ENCODE measurements at places on chromosomes 7 and 10. TPM values are rescaled to one million over a fixed set of nuclear protein-coding genes. Genes with fewer than 3 reads are reported as not detected.
A peak's percentile ranks its signal among the peaks of the same experiment; 100 is the strongest.

UFSP1 gene
- 16.0 TPM for total RNA-seq

NPSR1 gene
- total RNA-seq, result not detected

ZNF853 gene
- total RNA-seq, result 32.2 TPM

NUP42 gene
- total RNA-seq, result 27.3 TPM

ITPRID1 gene
- not detected for total RNA-seq

ABHD11 gene
- 48.9 TPM for total RNA-seq

BAMBI gene
- total RNA-seq, result 1,010 TPM

ENKUR gene
- not detected for total RNA-seq

DNA sequence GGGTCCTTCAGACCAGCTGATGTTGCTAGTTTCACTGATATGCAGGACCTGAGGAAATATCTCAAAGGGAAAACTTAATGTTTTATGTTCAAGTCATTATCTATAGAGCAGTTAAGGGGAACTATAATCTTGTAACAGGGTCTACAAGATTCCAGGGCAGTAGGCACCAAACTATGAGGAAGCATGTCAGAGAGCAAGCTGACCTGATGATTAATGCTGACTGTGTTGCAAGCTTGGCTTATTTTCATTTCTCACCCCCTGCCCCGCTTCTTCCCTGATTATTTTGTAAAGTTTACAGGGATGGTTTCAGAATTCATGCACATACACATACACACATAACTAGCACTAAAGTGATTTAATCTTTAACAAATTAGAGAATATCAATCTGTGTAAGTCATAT is 84.3 kb upstream of the CACNA2D1 start:
- DNase-seq, result no peak

GRCh38 chr7:77200542-77200941 is 923 bp upstream of the FGL2 start:
- DNase-seq, result no peak

GRCh38 chr7:99392659-99393354 is 15.6 kb downstream of the PDAP1 start:
- peak; percentile 71 for DNase-seq

DNA sequence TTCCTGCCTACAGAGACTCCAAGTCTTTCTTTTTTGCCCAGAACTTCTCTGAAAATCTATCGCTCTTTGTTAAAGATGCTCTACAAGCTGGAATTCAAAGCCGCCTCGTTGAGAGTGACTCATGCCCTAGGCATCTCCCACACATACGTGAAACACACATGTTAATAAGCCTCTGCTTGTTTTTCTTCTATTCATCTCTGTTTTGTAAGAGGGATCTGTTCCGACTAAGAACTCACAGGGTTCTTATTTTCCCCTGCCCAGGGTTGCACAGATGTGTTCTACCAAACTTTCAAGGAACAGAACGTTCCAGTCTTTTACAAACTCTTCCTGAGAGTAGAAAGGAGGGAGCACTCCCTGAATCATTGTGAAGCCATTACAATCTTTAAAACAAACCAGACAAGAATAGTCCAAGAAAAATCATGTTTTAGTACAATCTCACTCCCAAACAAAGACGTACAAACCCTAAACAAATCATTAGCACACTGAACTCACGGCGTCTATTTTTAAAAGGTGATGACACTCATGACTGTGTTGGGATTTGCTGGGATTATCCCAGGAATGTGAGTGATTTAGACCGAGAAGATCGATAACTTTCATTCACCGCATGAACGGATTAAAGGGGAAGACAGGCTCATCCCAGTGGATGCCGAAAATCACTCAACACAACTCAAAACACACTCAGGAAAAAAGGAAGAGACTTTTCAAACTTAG is 55.3 kb upstream of the INPP5A start:
- DNase-seq, result peak; percentile 87

- DNase-seq, result no peak
Measured at GRCh38 chr10:6254201-6254600, 51.5 kb downstream of the PFKFB3 start.

DNA sequence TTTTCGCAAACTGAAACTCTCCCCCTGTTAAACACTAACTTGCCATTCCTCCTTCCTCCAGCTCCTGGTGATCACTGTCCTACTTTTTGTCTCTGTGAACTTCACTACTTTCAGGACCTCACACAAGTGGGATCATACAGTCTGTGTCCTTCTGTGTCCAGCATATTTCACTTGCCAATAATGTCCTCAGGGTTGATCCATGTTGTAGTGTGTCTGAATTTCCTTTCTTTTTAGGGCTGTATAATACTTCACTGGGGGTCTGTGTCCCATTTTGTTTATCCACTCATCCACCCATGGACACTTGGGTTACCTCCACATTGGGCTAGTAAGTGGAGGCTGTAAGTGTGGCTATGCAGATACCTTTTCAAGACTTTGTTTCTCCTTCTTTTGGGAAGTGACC is 42.7 kb upstream of the GJD4 start:
- no peak for DNase-seq

DNA sequence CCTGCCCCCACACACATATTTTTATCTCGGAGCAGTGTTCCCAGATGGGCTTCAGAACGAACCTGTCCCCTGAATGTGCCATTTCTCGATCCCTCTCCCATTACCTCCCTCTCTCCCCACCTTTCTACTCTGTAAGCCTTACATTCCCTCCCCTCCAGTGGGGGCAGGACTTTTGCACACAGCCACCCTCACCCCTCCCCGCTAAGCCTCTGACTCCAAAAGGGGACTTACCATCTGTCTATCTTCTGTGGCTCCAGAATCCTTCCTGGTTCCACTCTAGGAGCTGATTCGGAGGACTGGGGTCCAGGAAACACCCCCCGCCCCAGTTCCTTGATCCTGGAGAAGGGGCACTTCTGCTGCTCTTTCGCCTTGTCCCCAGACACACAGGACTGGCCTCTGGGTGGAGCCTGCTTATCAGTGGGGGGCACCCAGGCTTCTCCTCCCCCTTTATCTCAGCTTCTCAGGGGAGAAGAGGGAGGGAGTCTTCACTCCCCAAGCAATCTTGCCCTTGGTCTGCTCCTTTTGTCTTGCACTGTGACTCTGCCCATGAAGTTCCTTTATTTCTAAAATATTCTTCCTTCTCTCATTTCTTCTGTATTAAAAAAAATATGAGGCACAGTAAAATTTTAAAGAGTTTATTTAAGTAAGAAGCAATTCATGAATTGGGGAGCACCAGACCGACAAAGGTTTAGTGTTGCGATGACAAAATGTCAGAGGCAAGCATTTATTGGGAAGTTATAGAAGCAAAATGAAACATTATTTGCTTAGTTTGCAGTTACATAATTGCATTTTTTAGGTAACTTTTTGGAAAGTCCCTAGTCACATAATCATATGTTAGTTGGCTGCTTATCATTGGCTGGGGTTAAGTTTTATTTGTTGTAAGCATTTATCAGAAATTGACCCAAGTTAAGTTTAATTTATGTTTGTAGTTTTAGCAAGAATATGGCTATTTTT is at the start of gene KEL:
KEL (minus strand) TSS at position 391 of the 954 bp plus-strand sequence; CDS start at position 234, 157 bp downstream.
- DNase-seq, result no peak

- DNase-seq, result no peak
Measured at GRCh38 chr7:112160130-112160770, 45.9 kb downstream of the DOCK4 start.

DNA sequence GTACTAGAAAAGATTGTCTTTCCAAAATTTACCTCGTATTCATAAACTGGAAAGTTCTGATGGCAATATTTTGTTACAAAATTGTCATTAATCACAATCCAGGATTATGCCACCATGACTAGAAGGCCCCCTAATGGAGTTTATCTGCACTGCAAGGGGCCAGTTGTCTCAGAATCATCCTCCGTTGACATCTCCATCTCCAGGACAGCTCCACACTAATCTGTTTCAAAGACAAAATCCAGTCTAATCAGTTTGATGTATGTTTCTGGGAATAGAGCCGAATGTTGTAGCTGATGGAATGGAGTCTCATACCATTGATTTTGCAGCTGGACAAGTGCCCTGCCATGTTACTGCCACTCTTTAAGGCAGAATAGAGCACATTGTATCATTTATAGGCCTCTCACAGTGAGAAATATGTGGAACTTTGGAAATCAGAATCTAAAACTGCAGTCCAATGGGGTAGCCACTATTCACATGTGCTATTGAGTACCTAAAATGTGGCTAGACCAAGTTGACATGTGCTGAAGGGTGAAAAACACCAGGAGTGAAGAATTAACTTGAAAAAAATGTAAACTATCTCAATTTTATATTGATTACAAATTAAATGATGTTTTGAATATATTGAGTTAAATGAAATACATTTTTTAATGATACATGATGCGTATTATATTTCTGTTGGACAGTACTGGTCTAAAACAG is 38.3 kb upstream of the TOMM7 start:
- DNase-seq, result no peak

DNA sequence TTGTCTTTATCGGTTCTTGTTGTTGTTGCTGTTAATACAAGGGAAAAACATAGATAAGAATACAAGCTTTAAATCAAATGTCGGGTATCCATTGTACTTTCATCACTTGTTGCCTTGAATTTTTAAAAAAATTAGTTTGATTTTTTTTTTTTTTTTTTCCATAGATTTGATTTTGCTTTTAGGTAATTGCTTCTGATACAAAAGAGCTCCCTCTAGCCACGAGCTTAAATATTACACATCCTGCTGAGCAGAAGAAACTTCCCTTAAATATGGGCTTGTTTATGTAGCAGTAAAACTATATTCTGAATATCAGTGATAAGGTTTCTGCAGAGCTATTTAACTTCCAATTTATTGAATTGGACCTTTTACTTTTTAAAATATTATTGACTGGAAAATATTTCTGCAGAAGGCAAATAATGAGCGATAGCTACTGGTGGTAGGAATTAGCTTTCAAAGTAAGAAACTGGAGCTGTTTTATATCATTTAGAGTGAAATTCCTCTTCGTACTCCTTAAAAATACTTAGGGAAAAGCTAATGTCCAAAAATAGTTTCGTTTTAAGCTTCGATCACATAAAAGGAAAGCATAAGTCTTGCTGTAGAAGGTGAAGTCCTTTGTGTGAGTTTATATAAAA is 216.9 kb downstream of the POLR1F start:
- peak; percentile 62 for DNase-seq

- no peak for DNase-seq
Measured at GRCh38 chr7:66741710-66742049, 1.1 kb downstream of the RABGEF1 start.

DNA sequence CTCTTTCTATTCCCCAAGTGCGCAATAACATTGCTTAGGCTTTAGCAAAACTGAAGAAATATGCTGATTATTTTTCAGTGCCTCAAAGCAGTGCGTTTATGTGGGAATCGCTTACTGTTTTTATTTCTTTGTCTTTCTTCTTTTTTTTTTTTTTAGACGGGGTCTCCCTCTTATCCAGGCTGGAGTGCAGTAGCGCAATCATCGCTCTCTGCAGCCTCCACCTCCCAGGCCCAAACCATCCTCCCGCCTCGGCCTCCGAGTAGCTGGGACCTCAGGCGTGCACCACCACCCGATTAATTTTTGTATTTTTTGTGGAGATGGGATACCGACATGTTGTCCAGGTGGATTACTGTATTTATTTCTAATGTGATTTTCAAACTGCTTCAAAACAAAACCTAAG is 1.2 kb downstream of the DENND10 start:
- no peak for DNase-seq

GRCh38 chr7:3217166-3217565 is 83.9 kb upstream of the SDK1 start:
- peak; percentile 73 for DNase-seq

GRCh38 chr7:101845974-101846373 is 28.5 kb downstream of the CUX1 start:
- DNase-seq, result no peak

DNA sequence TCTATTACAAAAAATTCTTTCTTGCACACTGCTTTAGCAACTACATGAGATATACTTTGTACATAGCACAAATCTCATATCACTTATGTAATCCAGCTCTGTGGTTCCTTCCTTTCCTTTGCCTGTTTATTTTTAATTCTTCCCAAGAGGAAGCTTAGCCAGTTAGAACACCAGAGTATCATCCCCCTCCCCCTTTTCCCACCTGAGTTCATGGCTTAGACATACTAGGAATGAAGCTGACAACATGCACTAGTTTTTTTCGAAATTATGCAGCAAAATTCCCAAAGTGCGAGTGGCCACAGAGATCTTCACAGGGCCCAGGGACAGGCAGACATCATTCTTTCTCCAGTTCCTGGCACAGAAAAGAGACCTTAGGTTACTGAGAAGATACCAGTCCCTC is 17.8 kb downstream of the CAV1 start:
- DNase-seq, result no peak

DNA sequence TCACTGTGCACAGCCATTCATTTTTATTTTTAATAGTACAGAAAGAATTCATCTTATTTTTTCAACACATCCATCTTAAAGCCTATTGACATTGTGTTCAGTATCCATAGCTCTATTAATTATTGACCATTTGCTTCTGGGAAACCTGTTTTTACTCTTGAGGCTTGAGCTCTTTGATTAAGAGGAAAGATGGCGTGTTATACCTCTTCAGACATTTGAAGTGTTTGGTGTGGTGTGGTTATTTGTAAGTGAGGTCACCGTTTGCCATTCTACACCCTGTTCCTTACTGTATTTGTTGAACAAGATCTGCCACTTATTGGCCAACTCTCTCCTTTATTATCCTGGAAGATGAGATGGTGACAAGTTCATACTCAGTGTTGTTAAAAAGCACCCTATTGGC is 18.4 kb downstream of the C7orf57 start:
- no peak for DNase-seq

GRCh38 chr7:70703785-70704184 is 428.2 kb upstream of the GALNT17 start:
- no peak for DNase-seq

DNA sequence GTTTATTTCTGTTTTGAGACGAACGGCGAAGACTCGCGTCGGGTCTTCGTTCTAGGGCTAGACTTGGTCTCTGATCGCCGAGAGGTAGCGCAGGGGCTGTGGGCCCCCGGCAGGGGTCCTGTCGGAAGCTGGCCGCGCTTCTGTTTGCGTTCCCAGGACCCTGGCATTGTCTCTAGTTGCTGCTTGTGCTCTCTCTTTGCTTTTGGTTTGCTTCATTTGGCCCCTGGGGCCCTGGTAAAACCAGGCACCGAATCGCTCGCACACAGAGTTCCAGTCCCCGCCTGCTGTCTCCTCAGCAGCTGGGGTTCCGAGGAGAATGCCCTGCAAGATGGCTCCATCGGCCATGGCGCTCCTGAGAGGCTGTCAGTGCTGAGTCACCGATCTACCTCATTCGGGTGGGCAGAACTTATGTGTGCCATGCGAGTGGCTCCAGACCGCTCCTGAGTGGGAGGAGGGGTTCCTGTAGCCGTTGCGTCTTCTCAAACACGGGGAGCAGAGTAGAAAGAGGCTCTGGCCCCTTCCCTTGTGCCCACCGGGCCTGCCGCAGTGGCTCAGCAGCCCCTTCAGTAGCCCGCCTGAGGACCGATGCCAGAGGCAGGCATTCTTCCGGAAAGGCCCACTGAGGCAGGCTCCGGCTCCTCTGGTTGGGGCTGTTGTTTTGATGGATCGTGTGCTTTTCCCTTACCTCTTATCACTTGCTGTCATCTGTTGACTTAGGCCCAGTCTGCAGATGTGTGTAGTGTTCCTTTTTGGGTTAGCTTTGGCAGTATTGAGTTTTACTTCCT is 826 bp downstream of the CHPF2 start:
- peak; percentile 79 for DNase-seq

DNA sequence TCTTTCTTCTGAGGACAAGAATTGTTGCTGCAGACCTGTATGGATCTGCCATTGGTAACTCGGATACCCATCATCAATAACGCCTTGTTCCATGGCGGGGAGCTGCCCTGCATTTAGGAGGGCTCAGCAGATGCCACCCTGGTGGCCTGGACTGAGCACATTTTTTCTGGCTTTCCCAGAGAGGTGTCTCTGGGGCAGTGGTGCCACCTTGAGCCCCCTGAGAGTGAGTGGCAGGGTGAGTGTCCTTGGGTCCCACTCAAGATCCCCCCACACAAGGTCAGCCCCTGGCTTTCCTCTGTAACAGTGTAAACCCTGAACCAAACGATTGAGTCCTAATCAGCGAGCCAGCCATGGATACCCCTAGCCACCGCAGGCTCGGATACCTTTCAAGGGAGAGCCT is 258.6 kb downstream of the GLRX3 start:
- no peak for DNase-seq
